ENCODE measurements at places on chromosomes 6 and 20. TPM values are rescaled to one million over a fixed set of nuclear protein-coding genes. Genes with fewer than 3 reads are reported as not detected.

Gene SUN5
- not detected for total RNA-seq

DNA sequence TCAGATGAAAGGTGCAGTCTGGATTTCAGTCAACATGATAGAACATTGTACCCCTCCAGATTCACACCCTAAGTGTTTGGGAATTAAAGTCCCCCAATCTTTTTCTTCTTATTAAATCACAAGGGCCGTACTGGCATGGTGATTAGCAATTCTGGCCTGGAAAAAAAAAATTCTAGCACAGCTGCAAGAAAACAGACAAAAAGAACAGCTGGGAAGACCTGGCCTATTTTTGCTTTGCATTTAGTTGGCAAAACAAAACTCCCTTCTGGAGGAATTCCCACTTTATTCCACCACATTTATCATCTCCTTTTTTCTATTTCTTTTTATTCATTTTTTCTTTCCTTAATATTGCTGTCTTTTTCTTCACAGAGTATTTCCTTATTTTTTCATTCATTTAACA lies 39.8 kb upstream of the AKAP12 start:
- DNase-seq, result no peak

Gene SPATS1
- not detected for total RNA-seq

Gene RAB22A
- total RNA-seq, result 9.5 TPM

Gene KLC4
- 62.3 TPM for total RNA-seq

DNA sequence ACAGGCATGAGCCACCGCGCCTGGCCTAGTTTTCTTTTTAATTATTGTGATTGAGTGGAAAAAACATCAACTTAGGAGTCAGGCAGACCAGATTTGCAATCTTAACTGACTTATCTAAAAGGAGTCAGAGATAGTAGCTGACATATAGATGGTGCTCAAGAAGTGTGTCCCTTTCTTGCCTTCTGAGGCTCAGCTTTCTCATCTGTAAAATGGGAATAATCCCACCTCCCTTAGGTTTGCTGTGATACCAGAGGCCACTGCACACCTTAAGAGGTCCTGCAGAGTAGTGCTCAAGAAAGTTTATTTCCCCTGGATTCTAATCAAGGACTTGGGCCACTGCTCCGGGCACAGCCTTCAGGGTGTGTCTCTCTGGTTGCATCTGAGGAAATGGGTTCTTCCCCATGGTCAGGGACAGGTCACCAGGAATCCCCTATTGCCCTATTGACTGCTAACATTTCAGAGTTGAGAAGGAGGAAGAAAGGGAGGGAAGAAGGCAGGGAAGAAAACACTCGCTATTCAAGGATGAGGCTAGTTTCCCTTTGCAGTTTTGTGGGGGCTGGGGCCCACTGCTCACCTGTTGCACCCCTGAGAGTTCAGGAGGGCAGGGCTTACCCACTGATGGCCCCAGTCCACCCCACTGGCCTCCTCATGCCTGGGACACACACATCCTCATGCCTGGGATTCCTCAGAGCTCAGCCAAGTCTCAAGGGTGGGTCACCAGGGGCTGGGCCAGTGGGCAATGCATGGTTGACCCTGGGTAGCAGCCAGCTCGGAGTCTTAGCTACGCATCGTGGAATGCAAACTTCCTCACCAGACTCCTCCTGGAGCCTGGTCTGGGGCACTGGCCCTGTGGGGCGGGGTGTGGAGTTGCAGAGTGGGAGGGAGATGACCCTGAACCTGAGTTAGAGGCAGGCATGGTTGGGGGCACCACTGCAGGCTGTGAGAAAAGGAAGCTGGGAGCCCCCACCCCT lies 21.2 kb downstream of the C6orf132 start:
- no peak for DNase-seq

DNA sequence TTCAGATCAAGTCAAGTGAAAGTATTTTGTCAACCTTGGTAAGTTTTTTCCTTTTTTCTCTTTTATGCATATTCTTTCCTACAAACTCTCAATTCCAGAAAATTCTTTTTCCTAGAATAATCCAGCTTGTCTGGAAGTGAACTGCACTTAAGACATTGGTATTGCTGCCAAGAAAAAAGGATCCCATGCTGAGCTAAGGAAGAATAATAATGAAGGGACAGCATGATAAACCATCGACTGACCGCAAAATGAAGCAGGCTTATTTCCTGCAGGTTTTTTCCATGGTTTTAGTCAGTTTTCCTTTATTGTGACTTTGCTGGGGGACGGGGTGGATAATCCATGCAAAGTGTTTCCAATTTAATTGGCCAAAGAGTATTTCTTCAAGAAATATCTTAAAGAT lies 857.6 kb upstream of the SLC35B3 start:
- no peak for DNase-seq

GRCh38 chr6:135465307-135465706 lies 32.2 kb downstream of the AHI1 start:
- no peak for DNase-seq

DNA sequence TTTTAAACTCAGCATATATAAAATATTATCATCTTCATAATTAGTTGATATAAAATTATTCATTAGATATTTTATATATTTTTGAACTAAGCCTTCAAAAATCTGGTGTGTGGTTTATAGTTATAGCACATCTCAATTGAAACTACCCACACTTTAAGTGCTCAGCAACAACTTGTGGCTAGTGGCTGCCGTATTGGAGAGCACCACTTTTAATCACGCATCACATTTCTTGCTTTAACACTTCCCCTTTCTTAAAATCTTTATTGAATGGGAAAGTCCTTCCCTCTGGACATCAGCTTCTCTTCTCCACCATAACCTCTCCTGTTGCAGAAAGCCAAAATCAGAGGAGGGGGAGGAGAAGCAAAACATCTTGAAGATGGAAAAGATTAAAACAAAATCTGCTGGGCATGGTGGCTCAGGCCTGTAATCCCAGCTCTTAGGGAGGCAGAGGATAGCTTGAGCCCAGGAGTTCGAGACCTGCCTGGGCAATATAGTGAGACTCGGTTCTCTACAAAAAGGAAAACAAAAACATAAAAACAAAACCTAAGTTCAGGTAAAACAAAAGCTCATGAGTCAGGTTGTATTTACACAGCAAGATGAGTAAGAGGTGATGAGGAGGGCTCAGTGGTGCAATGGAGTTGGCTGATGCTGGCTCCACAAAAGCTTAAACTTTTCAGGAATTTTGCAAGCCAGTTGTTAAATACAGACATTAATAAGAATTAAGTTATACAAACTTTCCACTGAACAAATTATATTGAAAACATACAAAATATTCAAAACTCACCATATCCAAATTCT lies 237.0 kb upstream of the SUPT3H start:
- DNase-seq, result no peak

- DNase-seq, result no peak
Observed at GRCh38 chr6:38220069-38220723, 400.7 kb downstream of the ZFAND3 start.

- no peak for DNase-seq
Observed at GRCh38 chr20:14234666-14235295, 102.6 kb downstream of the FLRT3 start.

Gene BRD2
- total RNA-seq, result 213 TPM

DNA sequence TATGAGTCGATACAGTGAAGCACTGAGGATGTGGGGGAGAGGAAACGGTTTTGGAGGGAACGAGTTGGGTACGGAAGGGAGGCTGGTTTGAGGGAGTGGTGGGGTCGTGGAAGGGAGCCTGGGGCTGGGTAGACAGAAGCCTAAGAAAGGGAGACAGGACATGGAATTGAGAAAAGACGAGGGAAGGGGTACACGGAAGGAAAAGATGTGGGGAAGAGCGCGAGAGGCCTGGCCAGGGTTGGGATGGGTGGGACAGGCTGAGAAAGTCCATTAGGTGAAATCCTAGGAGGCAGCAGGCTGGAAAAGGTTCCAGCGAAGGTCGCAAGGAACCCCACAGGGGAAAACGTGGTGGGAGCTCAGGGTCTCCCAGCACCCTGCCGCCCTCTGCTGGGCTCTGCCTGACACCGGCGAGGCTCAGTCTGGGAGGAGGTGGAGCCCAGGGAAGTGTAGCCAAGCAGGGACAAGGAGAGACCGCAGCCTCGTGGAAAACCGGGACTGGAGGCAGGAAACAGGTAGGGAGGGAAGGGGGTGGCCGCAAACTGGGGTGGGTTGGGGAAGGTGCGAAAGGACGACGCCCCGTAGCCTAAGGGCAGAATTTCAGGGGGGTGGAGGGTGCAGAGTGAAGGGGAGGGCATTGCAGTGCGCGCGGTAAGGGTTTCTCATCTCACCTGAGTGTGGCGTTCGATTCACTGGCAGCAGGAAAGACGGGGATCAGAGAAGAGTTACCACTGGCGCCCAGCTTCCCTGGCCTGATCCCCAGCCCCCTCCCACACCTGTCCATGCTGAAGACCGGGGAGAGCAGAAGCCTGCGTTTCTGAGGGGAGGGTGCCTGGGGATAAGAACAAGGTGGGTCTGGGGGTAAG lies 4.3 kb downstream of the GABBR1 start:
- DNase-seq, result peak; percentile 92

Measured in glutamatergic neuron (in vitro differentiated cells).